Kasumi-1 (cell line): ENCODE measurements at places on chromosomes 1 and 21.

GRCh38 chr1:161884475-161884874, 118.4 kb downstream of the ATF6 start:
- no peak for DNase-seq

DNA sequence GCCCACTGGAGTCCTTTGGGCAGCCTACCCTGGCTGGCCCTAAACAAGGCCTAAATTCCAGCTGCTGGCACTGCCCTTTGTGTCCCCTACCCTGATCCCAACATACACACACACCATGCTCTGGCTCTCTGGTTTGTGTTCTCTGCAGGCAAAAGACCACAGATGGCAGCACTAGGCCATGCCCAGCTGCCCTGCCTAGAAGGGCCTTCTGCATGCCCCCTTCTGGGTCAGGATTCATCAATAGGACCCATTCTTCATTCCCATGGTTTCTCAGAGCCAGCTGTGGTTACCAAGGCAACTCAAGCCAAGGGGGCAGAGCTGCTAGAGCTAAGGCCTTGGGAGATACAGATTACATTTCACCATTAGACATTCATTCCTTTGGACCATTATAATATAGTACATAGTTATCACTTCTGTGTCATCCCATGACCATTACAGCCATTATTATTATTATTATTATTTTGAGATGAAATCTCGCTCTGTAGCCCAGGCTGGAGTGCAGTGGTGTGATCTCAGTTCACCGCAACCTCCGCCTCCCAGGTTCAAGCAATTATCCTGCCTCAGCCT, 17.5 kb downstream of the ASAP3 start:
- no peak for DNase-seq

DNA sequence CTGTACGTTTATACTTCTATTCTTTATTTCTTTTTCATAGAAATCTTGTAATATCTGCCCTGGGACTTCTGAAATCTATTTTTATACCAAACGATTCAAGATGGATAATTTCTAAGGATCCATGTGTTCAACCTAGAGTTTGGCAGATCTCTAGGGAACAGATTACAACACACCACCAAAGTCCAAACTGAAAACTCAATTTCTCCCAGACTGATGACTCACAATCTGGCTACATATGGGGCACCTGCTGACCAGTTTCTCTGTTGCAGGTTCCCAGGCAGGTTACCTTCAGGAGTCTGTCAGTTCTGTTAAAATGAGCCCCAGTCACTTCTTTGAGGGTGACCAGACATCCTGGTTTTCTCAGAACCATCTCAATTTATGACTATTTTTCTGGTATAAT, 439.4 kb downstream of the GPATCH2 start:
- DNase-seq, result no peak

- no peak for DNase-seq
These were observed 12.1 kb downstream of the PLXNA2 start for GRCh38 chr1:208231881-208232661.

- peak; percentile 74 for DNase-seq
These were observed 11.8 kb downstream of the TPM3 start for GRCh38 chr1:154179946-154180687.
